ENCODE measurements at places on chromosomes 5 and 9.

- peak; percentile 94 for DNase-seq
Measured at GRCh38 chr9:69946800-69947437, 96.7 kb upstream of the MAMDC2 start.

DNA sequence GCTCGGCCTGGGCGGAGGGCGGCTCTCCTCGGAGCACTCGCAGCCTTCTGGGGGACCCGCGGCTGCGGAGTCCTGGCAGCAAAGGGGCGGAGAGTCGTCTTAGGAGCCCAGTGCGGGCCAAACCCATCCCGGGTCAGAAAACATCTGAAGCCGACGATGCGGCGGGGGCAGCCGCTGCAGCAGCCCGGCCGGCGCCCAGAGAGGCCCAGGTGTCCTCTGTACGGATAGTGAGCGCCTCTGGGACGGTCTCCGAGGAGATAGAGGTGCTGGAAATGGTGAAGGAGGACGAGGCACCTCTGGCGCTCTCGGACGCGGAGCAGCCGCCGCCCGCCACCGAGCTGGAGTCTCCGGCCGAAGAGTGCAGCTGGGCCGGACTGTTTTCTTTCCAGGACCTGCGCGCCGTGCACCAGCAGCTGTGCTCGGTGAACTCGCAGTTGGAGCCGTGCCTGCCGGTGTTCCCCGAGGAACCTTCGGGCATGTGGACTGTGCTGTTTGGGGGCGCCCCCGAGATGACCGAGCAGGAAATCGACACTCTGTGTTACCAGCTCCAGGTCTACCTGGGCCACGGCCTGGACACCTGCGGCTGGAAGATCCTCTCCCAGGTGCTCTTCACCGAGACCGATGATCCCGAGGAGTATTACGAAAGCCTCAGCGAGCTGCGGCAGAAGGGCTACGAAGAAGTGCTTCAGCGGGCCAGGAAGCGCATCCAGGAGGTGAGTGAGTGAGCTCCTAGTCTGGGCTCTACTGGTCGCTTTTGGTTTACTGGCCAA lies 1.2 kb downstream of the JMY start:
- peak; percentile 25 for DNase-seq

DNA sequence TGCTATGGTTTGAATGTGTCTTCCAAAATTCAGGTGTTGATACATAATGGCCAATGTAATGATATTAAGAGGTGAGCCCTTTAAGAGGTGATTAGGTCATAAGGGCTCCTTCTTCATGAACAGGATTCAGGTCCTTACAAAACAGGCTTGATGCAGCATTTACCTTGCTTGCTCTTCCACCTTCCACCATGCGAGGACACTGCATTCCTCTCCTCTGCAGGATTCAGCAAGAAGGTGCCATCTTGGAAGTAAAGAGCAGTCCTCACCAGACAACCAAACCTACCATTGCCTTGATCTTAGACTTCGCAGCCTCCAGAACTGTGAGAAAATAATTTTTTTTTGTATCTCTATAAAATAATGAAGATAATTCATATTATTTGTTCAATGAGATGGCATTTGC lies 314.0 kb upstream of the SMARCA2 start:
- DNase-seq = no peak

GRCh38 chr5:152501294-152501693 lies 96.2 kb upstream of the NMUR2 start:
- no peak for DNase-seq

DNA sequence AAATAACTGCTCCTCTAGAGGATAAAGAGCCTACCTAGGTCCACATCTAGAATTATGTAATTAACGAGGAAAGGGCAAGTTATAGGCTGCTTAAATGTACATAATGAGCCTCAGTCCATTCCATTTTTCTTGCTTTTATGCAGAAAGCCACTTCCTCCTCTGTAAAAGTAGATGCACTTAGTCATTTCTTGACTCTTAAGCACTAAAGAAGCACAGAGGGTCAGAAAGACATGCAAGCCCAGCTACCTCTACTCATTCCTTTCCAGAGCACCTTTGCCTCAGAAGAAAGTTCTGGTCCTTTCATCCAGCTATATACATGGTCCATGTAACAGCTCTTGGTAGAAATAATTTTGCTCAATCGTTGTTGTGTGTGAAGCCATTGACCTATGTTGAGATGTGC lies 308.0 kb upstream of the NREP start:
- DNase-seq = no peak

DNA sequence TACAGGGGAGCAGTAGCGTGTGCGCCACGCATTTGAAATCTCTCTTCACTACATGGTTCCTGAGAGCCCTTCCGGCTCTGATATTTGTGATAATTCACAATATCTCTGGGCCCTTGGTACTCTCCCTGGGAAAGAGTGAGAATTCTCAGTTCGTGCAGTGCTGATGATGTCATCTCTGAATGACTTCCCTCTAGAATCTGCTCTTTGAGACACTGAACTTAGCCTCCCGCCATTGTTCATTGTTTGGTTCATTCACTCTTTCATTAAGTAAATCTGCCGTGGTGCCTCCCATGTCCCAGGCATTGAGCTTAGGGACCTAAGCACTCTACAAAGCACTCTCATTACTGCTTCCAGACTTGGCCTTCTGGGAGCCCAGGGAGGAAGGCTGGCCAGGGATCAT lies 94.0 kb downstream of the PPARGC1B start:
- DNase-seq = no peak

GRCh38 chr5:115649541-115649940 lies 23.7 kb upstream of the TMED7 start:
- DNase-seq = no peak

- DNase-seq = no peak
Measured at GRCh38 chr5:537621-538071, 13.4 kb upstream of the SLC9A3 start.

- no peak for DNase-seq
Measured at GRCh38 chr5:77444356-77444755, 47.8 kb downstream of the WDR41 start.

GRCh38 chr5:3534997-3535396 lies 60.6 kb upstream of the IRX1 start:
- DNase-seq = no peak

DNA sequence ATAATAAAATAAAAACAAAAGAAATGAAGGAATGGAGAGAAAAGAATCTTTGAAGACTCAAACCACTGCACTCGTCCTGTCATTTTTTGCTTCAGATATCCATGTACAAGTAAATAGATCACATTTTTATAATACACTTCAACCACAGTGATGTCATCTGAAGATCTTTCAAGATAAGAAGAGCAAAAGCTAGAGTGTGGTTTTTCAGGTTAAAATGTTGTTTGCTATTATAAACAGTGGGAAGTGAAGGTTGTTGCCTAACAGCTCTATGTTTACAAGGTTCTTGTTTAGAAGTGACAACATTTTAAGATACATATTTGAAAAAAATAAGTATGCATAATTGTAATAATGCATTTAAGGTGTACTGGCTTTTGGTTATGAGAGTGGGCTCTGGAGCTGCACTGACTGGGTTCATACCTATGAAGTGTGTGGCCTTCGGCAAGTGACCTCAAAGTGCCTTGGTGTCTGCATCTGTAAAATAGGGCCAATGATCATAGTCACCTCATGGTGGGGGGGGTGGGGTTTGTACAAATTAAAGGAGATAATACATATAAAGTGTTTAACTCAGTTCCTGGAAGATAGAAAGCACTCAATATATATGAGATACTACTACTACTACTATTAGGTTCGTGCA lies 45.5 kb upstream of the IL7R start:
- peak; percentile 23 for DNase-seq

DNA sequence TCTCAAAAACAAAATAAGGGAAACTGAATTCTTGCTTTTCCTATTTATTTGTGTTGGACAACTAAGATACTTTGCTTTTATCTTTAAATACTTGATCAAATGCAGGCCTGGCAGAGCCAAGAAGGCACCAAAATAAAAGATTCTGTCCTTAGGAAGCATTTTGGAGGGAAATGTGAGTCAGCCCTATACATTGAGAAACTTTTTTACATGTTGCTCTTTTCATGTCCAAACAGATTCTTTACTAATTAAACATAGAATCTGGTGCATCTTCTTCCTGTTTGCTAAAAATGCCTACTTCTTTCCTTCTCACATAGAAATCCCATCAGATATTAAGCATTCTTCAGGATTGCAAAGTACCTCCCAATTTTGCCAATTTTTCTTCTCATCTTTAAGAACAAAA lies 1160.4 kb downstream of the EFNA5 start:
- no peak for DNase-seq

- no peak for DNase-seq
Measured at GRCh38 chr5:10155897-10156667, 93.6 kb downstream of the ATPSCKMT start.

GRCh38 chr9:90795871-90796317 lies 5.7 kb upstream of the SYK start:
- no peak for DNase-seq

DNA sequence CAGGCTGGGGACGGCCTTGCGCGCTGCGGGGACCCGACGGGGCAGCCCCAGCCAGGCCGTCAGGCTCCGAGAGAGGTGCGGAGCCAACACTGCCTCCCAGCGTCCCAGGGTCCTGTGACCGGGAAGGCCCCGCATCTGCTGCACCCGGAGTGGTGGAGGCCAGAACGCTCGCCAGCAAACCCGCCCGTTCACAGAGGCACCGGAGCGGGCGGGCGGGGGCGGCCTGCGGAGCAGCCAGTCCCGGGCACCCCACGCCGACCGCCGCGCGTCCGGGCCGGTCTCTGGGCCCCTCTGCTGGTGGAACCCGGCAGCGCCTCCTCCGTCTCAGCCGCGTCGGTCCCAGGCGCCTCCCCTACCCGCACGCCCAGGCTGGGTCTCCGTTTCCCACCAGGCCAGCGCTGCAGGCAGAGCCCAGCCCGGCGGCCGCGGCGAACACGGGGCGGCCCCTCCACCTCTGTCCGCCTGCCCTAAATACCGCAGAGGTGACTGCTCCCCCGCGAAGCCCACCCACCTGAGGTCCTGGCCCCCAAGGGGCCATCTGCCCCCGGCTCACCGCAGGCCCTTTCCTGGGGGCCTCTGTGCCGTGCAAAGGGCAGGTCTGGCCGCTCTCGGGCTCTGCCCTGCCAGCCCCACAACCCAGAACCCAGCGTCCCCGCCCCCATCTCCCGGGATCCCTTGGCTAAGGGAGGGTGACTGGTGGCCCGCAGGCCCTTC lies 15.9 kb downstream of the EXD3 start:
- peak; percentile 50 for DNase-seq

DNA sequence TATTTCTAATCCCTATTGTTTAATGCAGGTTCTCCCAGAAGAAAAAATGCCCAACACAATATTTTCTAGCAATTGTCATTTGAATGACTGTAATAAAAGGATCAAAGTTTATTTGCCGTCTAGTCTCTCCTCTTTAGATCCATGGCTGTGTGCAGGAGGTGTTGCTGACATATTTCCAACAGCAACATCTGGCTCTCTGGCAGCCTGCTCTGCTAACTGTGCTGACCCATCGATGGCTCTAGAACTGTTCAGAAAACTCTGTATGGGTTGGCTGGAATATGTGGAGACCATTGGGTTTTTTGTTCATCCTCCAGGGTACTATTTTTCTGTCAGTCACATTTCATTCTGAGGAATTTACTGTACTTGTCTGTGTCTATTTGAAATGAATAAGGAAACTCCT lies 202.0 kb upstream of the SLC27A6 start:
- no peak for DNase-seq

GRCh38 chr9:4553951-4554381 lies 63.7 kb downstream of the SLC1A1 start:
- DNase-seq = peak; percentile 22

DNA sequence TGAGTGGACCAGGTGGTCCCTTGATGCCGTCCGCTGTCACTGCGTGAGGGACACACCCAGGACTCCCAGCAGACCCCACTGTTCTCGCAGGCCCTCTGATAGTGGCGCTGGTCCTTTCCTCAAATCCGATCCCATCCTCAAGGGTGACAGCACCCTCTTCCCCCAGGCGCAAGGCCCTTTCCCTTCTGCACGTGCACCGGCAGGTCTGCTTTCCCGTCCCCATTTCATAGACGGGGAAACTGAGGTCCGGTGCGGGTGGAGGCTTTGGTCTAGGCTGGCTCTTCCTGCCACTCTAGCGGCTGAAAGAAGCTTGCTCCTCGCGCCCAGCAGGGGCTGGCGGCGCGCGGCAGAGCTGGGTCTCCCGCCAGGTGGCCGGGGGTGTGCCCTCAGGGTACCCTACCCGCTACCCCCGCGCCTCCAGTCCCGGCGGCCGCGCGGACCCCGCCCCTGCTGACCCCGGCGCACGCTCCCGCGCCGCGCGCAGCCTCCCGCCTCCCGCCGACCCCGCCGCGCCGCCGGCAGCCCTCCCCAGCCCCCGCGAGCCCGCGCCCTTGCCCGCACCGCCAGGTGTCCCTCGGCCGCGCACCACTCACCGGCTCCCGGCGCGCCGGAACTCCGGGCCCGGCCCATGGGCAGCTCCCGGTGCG lies 453 bp downstream of the RASGEF1C start:
- DNase-seq = no peak

DNA sequence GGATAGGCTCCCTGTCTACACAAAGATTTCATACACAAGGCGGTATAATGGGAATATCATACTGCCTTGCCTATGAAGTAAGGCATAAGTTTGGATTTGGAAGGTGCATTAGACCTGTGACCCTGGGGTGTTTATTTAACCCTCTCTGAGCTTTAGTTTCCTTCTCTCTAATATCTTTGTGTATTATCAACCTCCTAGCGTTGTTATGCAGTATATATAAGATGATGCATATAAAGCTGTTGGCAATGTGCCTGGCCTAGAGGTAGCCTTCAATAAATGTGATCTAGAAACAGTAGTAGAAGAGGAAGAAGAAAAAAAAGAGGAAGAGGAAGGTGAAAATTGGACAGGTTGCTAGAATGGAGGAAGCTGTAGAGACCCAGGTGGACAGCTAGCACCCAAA lies 311.6 kb upstream of the CLINT1 start:
- no peak for DNase-seq

GRCh38 chr9:12425878-12426864 lies 267.0 kb upstream of the TYRP1 start:
- peak; percentile 17 for DNase-seq

Data from fibroblast of skin of abdomen (primary cell).